ENCODE measurements at places on chromosomes 1 and 21.

DNA sequence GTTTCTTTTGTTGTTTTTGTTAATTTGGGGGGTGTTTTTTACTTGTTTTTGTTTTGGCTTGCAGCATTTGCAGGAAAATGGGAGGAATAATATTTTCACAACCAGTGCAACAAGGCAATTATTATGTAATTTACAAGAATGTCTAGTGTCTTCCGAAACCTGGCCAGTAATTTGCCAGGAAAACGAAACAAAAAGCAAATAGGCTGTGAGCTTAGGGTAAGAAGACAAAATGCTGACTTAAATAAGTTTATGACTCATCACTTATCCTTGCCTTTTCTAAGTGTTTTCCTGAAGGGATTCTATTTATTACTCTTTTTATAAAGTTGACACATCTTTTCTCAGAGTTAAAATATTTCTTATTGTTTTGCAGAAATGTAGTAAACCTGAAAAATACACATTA is 49.8 kb downstream of the KCNT2 start:
- DNase-seq = no peak

- no peak for DNase-seq
Measured at GRCh38 chr1:216388558-216388957, 34.7 kb downstream of the USH2A start.

- DNase-seq = no peak
Measured at GRCh38 chr1:200628223-200628881, 7.8 kb upstream of the KIF14 start.

DNA sequence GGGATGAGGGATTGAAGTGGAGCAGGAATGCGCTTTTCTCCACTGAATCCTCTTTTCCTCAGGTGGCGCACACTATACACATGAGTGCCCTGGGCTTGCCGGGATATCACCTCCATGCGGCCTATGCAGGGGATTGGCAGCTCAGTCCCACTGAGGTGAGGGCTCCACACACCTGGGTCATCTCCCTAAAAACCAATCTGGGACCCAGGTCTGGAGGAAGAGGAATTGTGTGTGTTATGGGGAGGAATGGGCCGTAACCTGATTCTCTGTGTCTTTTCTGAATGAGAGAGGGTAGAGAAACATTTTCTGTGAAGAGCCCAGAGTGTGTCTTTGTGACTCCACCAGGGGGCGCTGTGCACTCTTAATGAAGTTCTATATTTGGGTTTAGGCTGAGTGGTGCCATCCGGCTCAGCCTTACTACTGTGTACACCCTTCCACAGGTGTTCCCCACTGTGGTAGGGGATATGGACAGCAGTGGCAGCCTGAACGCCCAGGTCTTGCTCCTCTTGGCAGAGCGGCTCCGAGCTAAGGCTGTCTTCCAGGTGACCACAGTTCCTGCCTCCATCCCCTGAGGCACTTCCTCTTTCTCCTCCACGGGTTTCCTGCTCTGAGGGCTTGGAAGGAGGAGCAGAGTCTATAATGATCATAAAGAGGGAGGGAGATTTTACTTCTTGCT is 1.5 kb downstream of the TOMM40L start:
- DNase-seq = peak; percentile 76

- DNase-seq = no peak
Measured at GRCh38 chr1:92752719-92753118, 32.2 kb downstream of the EVI5 start.

GRCh38 chr1:46437723-46438122 is 43.6 kb downstream of the FAAH start:
- DNase-seq = no peak

GRCh38 chr1:246761396-246761795 is 37.2 kb downstream of the SCCPDH start:
- no peak for DNase-seq

DNA sequence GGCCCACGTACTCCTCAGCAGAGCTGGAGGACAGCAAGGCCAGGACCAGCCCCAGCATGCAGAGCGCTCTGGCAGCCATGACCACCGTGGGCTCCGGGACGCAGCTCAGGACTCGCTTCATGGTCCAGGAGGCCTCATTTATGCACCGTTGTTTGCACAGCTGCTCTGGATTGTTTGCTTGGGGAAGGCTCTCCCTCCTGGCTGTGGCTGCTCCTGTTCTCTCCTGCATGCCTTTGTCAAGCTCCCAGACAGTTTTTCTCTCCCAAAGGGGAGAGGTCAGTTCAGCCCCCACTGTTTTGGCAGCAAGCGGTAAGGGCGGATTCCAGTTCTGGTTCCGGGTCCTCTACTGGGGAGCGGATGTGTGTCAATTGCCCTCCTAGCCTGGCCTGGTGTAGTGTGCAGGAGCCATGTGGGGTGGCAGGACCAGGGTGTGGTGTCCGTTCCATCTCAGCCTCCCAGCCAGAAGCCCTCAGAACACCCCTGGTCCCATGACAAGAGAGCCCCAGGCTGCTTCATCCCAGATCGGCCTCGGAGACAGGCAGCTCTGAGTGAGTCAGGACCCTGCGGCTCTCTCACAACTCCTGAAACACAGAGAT is at the start of gene TFF3:
Gene TFF3, minus strand, starts transcription at position 114 of the 596 bp plus-strand sequence. Its CDS starts 35 bp downstream, at position 79.
- DNase-seq = peak; percentile 99

- no peak for DNase-seq
Measured at GRCh38 chr1:25654109-25654660, 37.6 kb downstream of the MAN1C1 start.

- DNase-seq = no peak
Measured at GRCh38 chr21:18152371-18152770, 92.3 kb upstream of the CHODL start.

DNA sequence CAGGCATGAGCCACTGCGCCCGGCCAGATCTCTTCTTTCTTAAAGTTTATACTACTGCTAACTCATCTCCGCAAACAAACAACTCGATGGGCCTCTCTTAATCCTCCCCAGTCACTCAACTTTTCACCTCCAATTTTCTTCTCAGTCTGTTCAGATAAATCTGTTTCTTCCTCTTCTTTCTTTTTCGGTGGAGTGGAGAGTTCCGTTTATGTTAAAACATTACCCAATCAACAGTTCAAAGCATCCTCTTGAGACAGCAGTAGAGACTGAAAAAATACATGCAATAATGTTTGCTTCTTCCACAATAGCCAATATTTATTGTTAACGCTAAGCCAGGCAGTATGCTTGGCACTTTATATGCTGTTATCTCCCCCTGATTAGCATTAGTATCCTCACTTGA is 1.4 kb upstream of the ANKRD13C start:
- no peak for DNase-seq

- no peak for DNase-seq
Measured at GRCh38 chr1:12034381-12034801, 15.1 kb downstream of the MIIP start.

- DNase-seq = no peak
Measured at GRCh38 chr1:28640766-28641165, 2.1 kb downstream of the TAF12 start.

DNA sequence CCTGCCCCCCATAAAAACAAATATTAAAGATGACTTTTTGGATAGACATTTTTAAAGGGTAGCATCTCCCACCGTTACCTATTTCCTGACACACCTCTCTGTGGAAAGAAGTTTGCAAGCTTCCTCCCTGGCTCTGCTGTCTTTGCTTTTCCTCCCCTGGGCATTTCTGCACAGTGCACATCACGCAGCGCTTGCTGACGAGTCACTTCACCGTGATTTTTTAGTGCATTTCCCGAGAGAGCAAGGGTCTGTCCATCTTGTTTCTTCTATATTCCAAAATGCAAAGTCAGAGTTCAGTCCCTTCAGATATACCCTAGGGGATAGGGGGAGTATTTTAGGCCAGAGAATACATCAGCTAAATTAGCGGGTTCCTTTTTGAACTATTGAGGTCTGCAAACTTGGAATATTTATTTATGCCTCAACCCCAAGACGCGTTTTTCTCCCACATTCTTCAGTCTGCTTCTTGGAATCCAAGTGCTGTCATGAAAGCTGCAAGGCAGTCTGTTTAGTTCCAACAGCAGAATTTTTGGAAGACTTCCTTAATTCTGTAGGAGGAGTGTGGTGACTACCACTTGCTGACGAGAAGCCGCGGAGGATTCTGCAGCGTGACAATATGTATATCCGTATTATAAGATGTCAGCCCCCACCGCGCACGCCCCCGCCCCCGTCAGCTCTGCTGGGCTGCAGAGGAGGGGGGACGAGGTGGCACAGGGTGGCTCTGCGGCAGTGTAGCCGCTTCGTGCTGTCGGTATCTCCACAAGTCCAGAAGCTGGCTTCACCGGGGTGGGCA is 22.4 kb downstream of the SMYD2 start:
- no peak for DNase-seq
